SK-N-DZ (cell line): ENCODE measurements at places on chromosomes 3 and 15.

GRCh38 chr3:194158942-194159439, 23.0 kb downstream of the HES1 start:
- DNase-seq = no peak

DNA sequence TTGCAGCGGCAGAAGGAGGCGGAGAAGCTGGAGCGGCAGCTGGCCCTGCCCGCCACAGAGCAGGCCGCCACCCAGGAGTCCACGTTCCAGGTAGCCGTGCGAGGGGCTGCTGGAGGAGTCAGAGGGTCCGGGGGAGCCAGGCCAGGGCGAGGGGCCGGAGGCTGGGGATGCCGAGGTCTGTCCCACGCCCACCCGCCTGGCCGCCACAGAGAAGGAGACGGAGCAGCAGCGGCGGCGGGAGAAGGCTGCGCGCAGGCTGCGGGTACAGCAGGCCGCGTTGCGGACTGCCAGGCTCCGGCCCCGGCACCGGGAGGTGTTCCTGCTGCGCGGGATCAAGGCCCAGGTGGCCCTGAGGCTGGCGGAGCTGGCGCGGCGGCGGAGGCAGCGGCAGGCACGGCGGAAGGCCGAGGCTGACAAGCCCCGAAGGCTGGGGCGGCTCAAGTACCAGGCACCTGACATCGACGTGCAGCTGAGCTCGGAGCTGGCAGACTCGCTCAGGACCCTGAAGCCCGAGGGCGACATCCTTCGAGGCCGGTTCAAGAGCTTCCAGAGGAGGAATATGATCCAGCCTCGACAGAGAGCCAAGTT, 625.0 kb downstream of the MCTP2 start:
- no peak for DNase-seq

- DNase-seq = no peak
Observed at GRCh38 chr3:62312201-62312600, 61.1 kb downstream of the FEZF2 start.

- DNase-seq = no peak
Observed at GRCh38 chr3:171001250-171001893, 25.1 kb downstream of the SLC2A2 start.

- peak; percentile 58 for DNase-seq
Observed at GRCh38 chr3:111862974-111863373, 3.9 kb downstream of the PHLDB2 start.

DNA sequence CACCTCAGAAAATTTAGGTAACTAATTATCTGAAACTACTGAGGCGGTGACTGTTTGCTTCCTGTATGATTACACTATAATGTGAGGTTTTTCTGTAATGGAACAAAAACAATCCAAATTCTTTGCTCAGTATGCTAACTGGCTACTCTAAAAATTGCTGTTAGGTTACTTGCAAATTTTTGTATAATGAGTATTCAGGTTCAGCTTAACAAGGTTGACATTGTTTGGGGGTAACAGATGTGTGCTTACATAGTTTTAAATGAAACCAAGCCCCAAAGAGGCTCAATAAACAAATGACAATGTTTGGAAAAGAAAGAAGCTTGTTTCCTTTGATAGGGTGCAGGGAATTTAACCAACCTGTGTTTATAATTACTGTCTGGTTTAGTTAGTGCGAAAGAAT, 414.5 kb upstream of the MDFIC2 start:
- DNase-seq = no peak

- no peak for DNase-seq
Observed at GRCh38 chr3:46114323-46114988, 87.2 kb upstream of the XCR1 start.
